ENCODE measurements at places on chromosomes 12 and 14.

DNA sequence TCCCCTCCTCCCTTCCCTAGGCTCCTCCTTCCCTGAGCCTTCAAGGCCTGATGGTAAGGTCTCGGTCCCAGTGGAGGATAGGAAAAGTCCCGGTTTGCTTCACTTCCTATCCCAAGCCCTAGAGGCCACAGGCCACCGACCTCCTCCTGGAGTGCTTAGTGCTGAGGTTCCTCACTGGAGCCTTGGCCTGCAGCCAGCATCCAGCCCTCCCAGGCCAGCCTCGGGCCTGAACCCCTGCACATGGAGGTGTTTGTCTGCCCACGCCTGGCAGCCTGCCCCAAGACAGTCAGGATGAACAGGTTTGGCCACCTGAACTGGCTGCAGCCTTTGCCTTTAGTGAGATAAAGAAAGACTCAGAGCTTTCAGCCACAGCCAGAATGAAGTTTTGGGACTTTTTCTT lies 15.8 kb upstream of the KRT7 start:
- DNase-seq, result no peak

- DNase-seq, result no peak
These were observed 94.9 kb downstream of the ETV6 start for GRCh38 chr12:11744410-11744801.

DNA sequence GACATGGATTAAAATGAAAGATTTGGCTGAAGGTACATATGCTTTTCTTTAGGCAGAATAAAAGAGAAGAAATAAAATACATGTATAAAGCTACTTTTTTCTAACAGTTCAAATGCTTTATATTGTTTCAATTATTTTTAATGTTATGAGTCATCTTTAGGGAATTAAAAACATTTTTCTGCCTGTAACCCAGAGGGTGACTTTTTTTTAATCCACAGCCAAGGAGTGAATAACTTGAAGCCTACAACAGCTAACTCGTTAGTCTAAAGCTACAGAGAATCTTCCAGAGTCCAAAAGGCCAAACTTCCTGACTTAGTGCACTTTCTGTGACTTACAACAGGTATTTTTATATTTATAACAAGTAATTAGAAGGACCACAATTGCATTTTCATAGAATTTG lies 151.6 kb downstream of the SEC23A start:
- DNase-seq, result no peak

DNA sequence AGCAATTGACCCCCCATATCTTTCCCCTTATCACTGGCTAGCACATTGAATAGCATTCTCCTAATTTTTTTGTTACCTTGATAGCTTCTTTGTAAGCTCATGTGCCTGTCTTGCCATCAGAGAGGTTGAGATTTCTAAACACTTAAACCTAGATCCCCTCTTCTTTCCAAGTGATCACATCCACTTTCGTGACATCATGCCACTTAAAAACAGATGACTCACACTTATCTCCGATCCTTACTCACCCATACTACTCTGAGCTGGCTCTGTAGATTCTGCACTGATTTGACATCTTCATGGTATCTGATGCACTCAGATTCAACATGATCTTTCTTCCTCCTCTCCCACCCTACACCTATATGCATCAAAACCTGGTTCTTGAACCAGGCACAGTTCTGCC lies 10.5 kb downstream of the GPR137C start:
- DNase-seq, result no peak

GRCh38 chr12:101356794-101357193 lies 50.8 kb downstream of the ARL1 start:
- no peak for DNase-seq

DNA sequence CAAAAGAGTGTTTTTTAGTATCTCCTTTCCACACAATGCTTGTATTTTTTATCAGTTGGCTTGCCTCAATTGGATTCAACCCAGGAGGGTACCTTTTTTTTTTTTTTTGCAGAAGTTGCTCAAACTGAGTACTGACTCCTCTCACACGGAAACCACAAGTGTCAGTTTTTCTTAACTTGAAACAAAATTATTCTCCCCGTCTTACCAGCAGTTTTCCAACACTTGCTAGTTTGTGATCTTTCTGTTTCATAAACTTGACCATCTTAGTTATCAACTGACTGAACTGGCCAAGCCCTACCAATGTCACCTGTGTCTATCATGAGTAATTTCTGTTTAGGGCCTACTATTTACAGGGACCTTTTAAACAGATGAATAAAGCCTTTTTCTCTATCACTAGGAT lies 34.1 kb upstream of the ITPR2 start:
- no peak for DNase-seq

- DNase-seq, result no peak
These were observed 347.2 kb upstream of the DCN start for GRCh38 chr12:91529829-91530228.

DNA sequence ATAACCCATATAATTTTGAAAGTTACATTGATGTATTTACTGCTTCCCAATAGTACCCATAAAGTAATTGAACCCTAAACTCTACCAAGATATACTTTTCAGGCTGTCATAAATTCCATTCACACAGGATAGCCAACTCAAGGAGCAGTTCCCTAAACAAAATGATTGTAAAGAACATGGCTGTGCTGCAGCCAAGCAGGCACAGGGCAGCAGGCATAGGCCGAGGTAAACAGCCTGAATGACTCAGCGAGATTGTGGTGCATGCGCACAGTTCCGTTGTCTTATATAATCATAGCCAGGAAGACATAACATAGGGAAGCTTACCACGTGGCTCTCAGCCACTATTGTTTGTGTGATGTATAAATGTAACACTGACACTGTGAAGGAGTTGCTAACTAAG lies 344.9 kb downstream of the FSCB start:
- DNase-seq, result no peak

DNA sequence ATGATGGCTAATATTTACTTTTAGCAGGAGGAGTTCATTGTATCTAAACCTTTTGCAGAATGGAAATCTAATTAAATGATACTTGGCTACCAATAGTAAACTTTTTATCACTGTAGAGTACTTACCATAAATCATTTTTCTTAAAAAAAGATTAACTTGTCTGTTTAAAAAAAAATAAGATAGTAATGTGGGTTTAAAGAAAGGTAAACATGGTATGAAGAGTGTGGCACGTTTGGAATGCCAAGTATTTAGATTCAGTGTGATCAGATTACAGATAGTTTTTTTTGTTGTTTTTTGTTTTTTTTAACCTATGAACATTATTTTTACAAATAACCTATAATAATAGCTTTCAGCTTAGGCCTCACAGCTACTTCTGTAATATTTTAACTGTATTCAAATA lies 25.8 kb downstream of the KTN1 start:
- no peak for DNase-seq

DNA sequence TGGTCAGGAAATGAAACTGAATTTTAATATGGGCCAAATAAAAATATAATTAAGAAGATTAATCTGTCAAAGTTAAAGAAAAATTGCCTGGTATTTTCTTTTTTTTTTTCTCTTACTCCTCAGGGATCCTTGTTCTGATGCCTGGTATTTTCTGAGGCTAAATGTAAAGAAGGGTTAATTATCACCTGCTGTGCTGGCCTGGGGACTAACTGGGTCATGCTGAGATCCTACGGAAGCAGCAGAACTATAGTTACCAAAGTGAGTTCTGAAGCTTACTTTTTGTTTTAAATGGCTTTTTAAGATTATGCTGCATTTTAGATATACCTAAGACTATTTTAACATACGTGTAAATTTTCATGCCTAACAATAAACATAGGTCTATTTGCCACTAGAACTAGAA lies 23.3 kb downstream of the ZC2HC1C start:
- DNase-seq, result no peak

- DNase-seq, result no peak
These were observed 36.3 kb downstream of the SRGAP1 start for GRCh38 chr12:63880742-63881263.

DNA sequence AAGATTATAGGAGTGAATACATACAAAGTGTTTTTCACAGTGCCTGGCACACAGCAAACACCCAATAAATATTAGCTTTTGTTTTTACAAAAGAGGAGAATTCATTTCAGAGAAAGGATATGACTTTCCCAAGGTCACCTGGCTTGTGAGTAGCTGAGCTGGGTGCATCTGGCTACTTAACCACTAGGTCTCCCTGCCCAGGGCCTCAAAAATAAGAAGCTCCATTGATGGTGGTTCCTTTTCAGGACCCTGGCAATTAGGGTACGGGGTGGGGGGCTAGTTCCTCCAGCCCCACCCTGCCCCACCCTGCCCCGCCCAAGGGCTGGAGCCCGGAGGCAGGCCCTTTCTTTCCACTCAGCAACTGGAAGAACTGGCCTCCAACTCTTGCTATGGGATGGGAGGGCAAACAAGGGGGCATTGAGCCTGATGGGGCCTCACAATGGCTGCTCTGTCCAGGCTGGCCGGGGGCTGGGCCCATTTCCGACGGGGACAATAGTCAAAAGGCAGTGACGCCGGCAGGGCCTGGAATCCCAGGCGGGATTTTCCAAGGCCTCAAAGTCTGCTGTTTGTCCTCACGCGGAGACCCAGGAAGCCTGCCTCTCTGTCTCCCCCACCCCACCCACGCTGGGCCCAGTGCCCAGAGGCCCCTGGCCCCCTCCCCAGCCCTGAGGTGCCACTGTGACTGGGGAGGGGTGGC lies 8.2 kb upstream of the ATG101 start:
- no peak for DNase-seq

- no peak for DNase-seq
These were observed 1.9 kb downstream of the MED21 start for GRCh38 chr12:27024291-27024690.

DNA sequence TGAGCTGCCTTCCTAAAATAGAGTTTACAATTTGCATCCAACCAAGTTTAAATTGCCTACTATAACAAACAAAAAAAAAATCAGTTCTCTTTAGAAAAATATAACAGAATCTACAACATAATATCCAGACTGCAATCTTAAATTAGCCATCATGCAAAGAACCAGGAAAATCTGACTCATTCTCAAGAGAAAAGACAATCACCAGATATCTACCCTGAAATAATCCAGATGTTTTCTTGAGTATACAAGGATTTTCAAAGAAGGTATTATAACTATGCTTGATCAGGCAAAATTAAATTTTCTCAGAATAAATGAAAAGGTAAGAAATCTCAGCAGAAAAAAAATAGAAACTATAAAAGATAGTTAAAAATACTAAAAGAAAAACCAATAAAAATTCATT lies 115.6 kb downstream of the CCER1 start:
- DNase-seq, result no peak

DNA sequence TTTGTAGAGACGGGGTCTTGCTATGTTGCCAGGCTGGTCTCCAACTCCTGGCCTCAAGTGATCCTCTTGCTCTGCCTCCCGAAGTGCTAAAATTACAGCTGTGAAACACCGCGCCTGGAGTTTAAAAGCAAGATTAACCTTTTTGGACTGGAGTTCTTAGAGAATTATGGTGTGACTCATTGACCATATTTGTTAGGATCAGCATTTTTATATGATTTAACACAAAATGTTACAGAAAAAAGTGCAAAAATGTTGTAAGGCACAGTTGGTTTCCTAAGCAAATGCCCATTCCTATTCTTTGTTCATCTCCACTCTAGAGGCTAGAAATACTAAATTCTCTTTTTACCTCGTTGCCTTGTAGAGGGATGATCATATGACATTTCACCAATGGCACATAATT lies 27.6 kb downstream of the SLC35E3 start:
- no peak for DNase-seq

DNA sequence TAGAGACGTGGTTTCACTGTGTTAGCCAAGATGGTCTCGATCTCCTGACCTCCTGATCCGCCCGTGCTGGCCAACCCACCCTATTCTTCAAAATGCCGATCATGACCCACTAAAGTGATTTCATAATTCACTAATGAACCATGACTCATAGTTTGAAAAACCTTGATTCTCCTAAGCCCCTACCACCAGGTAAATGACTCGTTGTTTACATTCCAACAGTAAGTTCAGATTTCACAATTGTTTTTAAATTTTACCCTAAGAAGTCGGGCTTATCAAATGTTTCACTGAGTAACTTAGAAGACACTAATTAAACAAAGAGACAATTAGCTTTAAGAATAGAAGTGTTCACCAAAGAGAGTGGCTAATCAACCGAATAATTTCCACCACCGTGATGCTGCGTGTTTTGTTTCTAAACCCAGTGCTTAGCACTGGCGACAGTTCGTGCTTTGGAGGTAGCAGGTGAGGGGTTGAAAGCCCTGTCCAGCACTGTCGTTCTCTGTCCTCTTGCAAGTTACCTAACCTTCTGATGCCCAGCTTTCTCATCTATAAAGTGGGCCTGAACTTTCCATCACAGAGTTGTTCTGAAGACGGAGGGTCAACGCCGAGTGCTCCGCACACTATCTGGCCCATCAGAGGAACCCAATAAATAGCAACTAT lies 136.5 kb downstream of the NTF3 start:
- DNase-seq, result no peak

- no peak for DNase-seq
These were observed 2.2 kb downstream of the VAMP1 start for GRCh38 chr12:6468283-6468575.

GRCh38 chr14:75578786-75579337 lies 442 bp downstream of the FLVCR2 start:
- no peak for DNase-seq

DNA sequence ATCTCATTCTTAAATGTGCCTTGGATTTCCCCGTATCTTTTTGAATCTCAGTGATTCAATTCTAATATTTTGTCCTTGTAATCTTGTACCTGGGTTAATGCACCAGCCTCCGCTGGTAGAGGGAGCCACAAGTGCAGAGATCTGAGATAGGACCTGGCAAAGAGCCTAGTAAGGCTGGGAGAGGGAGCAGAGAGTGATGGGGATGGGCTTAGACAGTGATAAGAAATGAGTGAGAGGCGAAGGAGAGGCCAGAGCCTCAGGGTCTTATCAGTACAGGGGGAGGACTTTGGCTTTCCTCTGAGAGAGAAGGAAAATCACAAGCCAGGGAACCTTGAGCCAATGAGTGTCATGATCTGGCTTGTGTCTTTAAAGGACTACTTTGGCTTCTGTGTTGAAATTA lies 30.5 kb upstream of the LMNTD1 start:
- no peak for DNase-seq

GRCh38 chr12:91387461-91388134 lies 205.0 kb upstream of the DCN start:
- DNase-seq, result no peak

DNA sequence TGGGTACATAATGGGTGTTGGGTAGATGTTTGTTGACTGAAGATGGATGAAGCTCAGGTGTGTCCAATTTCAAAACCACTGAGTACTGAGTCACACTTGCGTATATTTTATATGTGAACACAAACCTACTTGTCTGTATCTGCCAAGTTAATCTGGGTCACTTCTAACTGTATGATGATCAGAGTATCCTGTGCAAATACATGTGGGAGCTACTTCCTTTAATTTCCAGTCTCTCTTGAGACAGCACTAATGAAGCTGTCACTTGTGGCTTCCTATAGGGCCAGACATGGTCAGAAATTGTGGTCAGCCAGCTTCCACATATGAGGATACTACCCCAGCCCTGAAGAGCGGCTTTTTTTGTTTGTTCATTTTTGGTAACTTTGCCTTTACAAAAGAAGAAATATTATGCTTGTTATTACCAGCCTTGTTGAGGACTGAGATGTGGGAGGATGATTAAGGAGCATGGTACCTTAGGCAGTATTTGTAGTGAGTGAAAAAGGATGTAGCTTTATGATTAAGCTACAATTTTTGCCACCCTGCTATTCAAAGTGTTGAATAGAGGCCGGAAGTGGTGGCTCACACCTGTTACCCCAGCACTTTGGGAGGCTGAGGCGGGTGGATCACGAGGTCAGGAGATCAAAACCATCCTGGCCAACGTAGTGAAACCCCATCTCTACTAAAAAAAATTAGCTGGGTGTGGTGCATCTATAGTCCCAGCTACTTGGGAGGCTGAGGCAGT lies 32.4 kb downstream of the PLXNC1 start:
- DNase-seq, result peak; percentile 11
